ENCODE measurements at places on chromosomes 16 and 17. TPM values are rescaled to one million over a fixed set of nuclear protein-coding genes. Genes with fewer than 3 reads are reported as not detected.

GRCh38 chr17:83037874-83038165 lies 41.6 kb upstream of the METRNL start:
- DNase-seq, result no peak

DNA sequence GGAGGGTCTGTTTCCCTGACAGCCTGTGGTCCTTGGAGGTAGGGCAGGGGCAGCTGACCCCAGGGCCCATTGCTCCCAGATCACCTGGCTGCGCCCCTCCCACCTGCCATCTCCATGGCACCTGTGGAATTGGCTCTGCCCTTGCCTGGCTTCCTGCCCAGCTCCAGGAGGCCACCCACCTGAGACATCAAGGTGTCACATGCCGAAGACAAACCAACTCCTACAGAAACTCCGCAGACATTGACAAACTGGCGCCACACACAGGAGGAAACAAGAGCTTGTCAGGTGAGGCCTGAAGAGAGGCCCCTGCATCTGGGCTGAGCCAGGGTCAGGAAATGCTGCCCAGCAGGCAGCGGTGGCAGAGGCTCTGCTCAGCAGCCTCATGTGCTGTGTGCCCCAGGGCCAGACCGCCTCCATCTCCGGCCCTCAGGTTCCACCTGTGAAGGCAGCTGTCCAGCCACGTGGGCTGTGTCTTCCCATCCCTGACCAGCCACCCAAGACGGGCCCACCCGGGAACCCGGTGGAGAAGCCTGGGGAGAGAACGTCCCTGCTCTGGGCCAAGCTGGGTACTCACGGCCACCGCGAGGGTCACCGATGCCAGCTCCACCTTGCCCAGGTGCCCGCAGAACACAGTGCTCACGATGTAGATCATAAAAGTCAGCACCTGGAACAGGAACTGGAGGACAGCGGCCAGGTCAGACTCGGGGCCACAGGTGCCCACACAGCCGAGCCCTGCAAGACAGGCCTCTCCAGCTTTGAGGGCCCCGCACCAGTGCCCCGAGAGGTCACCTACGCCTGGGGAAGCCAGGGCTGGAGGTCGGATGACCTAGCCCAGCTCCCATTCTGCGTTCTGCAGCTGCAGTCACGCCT lies 1.6 kb downstream of the SLC47A2 start:
- no peak for DNase-seq

DNA sequence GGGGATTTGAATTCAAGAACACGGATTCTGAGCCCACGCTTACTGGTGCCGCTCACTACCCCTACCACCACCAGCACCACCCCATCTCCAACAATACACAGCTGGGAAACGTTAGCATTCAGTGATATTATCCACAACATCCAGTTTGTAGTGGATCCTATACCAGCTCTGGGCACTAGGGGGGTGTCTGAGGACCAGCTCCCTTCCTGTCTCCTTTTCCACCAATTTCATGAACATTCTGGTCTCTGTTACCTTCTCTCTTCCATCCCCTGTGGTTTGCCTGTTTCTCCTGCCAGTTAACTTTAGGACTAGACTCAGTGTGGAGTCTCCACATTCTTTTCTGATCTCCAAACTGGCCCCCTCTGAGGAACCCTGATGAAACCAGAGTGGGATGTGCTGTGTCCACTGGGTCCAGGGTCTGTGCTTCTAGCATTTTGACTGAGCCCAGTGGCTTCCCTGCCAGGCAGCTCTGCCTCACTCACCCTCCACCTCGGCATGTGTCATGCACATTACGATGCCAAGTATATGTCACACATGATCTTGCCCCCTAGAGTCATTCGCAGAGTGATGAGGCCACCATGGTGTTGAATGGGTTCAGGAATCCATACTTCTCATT lies 187.0 kb upstream of the CDH13 start:
- no peak for DNase-seq

- DNase-seq, result no peak
These were observed 8.1 kb upstream of the EFCAB13 start for GRCh38 chr17:47315451-47316266.

DNA sequence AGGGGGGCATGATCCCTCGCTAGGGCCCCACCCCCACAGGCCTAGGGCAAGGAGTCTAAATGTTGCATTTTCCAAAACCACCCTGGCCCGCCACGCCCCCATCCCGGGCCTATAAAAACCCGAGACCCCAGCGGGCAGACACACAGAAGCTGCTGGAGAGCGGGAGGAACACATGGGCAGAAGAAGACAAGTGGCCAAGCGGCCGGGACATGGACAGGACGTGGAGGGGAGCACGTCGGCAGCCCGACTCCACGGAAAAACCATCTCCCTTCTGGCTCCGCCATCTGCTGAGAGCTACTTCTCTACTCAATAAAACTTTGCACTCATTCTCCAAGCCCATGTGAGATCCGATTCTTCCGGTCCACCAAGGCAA lies 34.1 kb upstream of the ENPP7 start:
- DNase-seq, result no peak

DNA sequence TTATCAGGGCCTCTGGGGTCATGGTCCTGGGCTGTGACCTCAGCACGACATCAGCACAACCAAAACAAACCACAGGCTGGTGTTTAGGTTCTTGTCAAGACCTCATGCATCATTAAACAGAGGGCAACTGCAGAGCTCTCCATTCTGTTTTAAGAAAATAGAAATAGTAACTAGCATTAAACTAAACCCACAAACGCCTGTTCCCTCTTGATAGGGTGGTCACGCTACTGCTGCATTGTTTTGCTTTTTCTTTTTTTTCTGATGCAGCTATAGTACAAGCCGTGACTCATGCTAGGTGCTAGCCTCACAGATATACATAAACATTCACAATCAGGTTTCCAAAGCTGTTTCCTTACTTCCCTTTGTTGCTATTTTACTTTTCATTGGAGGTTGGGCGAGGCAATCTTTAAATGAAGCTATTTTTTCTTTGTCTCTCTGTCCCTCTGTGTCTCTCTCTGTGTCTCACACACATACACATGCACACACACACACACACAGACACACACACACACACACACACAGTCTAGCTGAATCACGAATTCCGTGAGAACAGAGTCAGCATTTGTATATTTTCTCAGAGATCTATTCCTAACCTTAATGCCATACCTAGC lies 310.3 kb downstream of the CDH13 start:
- DNase-seq, result peak; percentile 24

GRCh38 chr16:53061256-53061655 lies 6.5 kb downstream of the CHD9 start:
- DNase-seq, result no peak

DNA sequence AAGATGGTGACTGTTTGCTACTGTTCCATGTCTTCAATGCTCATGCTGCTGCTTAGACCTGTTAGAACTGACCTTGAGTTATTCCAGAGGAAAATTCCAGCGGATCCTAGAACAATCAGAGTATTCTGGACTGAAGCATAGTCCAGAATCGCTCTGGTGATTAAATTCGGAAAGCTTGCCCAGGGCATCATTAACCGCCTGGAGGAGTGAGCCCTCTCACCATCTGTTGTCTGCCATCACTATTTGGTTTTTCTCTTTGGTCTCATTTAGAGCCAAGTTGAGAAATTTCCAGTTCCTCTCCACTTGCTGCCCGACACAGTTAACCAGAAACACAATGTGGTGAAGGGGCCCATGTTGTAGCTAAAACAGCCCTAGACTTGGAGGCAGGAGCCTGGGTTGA lies 104.1 kb downstream of the BMERB1 start:
- DNase-seq, result no peak

The ATP2A1 gene
- 1.3 TPM for total RNA-seq
